ENCODE measurements at places on chromosomes 3 and 15.
A peak's percentile ranks its signal among the peaks of the same experiment; 100 is the strongest.

DNA sequence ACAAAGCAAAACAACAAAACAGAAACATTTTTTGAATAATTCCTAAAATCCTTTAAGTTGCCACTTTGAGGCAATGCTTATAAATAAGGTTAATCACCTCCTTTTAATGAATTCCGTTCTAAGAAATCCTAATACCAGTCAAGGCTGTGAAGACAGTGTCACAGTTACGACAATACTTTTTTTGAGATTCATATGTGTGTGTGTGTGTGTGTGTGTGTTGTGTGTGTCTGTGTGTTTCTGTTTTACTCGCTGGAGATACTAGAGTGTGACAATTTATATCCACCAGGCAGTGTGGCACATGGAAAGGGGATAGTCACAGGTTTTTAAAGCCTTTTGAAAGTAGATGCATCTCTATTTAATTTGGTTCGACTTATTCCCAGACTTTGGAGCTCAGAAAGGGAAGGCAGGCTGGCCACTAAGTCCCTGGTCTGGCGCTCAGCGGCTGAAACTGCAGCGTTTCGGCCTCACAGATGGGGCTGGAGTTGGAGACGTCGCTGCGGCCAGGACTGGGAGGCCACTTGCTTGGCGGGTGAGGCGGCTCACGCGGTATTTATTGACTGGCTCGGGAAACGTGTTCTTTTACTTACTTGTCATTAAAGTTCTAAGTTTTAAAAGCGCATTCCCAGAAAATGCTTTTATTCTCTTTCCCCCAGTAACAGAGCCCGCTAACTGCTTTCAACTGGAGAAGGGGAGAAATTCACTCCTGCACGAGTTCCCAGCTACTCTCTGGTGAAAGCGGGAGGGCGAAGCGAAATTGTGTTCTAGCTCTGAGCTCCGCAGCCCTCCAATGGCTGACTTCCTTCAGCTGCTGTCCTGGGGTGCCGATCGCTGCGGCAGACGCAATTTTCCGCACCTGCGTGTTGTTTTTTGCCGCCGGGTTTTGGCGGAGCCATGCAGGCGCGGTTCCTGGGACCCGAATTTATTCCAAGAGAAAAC is 13.7 kb downstream of the ZIC1 start:
- no peak for DNase-seq

- no peak for DNase-seq
Measured at GRCh38 chr3:152061296-152061695, 187.9 kb downstream of the SUCNR1 start.

DNA sequence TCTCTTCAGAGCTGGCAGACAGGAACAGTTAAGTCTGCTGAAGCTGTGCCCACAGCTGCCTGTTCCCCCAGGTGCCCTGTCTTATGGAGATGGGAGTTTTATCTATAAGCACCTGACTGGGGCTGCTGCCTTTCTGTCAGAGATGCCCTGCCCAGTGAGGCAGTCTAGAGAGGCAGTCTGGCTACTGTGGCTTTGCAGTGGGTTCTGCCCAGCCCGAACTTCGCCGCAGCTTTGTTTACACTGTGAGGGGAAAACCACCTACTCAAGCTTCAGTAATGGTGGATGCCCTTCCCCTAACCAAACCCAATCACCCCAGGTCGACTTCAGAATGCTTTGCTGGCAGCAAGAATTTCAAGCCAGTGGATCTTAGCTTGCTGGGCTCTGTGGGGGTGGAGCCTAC is 91.2 kb downstream of the SLC25A26 start:
- DNase-seq: peak; percentile 17

DNA sequence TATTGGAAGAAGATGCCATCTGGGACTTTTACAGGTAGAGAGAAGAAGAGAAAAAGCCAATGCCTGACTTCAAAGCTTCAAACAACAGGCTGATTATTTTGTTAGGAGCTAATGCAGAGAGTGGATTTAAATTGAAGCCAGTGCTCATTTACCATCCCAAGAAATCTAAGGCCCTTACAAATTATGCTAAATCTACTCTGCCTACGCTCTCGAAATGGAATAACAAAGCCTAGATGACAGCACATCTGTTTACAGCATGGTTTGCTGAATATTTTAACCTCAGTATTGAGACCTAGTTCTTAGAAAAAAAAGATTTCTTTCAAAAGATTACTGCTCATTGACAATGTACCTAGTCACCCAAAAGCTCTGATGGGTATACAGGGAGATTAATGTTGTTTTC is 16.2 kb downstream of the ARL14 start:
- DNase-seq: no peak

- DNase-seq: no peak
Measured at GRCh38 chr3:197564097-197564843, 8.5 kb upstream of the BDH1 start.

- DNase-seq: peak; percentile 17
Measured at GRCh38 chr3:12138044-12138443, 20.7 kb downstream of the TIMP4 start.
